ENCODE measurements at places on chromosomes 1 and 21.

DNA sequence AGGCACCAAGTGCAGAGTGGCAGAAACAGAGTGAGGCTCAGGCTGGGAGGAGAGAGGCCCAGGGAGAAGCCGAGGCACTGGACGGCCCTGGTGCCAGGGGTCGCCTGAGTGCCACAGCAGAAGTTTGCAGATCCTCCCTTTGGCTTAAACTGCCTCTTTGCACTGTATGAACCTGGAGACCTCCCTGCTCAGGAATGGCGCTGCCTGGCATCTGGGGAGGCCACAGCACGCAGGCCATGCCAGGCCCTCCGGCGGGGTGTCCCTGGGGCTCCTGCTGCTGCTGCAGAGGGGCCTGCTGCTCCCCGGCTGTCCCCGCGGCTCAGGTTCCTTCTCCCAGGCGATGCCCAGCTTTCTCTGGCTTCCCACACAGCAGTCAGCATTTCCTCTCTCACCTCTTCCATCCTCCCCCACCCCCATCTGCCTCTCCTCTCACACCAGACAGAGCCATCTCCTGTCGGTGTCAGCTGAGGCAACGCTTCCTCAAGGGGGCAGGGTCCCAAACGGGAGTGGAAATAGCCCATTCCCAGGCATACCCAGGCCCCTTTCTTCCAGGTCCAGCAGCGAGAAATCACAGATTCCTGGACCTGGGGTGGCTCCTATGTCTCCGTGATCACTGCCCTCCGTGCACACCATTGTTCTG is 35.2 kb downstream of the SYT6 start:
- peaks cover 8% of the 10 kb centered on the region for H3K4me1 ChIP-seq
- no peak overlapping the region for H3K4me3 ChIP-seq
- H3K27ac ChIP-seq, result no peak overlapping the region
- no peaks in the 10 kb centered on the region for H3K36me3 ChIP-seq
- H3K27me3 ChIP-seq, result no peaks in the 10 kb centered on the region
- DNase-seq, result no peak

- no peaks in the 10 kb centered on the region for H3K27me3 ChIP-seq
- H3K27ac ChIP-seq, result no peak overlapping the region
- peaks cover 3% of the 10 kb centered on the region for H3K4me1 ChIP-seq
Measured at GRCh38 chr1:23644555-23644866, 47.1 kb upstream of the RPL11 start.

DNA sequence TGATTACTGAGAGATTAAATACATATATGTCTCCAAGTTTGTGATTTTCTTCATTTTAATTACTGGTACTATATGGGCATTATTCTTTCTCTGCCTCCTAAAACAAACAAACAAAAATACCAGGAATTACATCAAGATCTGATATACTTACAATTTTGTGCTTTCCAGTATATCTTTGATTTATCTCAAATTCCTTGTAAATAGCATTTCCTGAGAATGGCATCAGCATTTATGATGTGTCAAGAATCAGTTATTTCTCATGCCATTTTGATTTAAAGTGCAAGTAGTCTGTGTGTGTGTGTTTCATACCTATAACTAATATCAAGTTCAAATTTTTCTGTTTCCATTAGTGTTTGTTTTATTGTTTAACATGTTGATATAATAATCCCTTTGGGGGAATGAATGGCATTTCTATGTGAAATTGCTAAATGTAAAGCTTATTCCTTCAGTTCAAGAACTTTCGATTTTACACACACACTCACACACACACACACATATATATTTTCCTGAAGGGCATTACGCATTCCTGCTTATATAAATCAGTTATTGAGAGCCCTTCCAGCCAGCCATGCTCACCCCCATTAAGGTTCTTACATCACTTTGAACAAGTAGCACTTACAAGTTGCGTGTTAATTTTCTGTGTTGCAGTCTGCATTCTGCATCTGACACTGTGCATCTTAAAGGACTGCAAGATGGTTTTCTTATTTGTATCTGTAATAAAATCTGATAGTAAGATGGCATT is 102.7 kb downstream of the NEK7 start:
- peaks cover 48% of the 10 kb centered on the region for H3K4me1 ChIP-seq
- peak overlapping the region; percentile 28 for H3K4me3 ChIP-seq
- H3K27ac ChIP-seq, result peak overlapping the region; percentile 81
- no peak for DNase-seq
- no peaks in the 10 kb centered on the region for H3K27me3 ChIP-seq
- peaks cover 11% of the 10 kb centered on the region for H3K36me3 ChIP-seq

DNA sequence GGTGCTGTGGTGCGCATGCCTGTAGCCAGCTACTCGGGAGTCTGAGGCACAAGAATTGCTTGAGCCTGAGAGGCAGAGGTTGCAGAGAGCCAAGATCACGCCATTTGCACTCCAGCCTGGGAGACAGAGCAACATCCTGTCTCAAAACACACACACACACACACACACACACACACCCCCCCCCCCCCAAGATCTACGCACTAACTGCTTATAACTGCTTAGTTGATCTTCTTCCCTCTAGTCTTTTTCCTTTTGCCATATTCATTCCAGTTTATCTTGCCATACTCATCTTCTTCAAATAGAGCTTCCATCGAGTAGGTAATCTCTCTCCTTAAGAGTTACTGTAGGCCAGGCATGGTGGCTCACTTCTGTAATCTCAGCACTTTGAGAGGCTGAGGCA is 20.9 kb downstream of the EPB41 start:
- H3K36me3 ChIP-seq, result peaks cover 21% of the 10 kb centered on the region
- H3K4me3 ChIP-seq, result no peak overlapping the region
- H3K27ac ChIP-seq, result no peak overlapping the region
- H3K27me3 ChIP-seq, result no peaks in the 10 kb centered on the region

GRCh38 chr1:110607536-110608230 is 1.5 kb upstream of the KCNA2 start:
- H3K4me1 ChIP-seq, result peaks cover 28% of the 10 kb centered on the region
- H3K36me3 ChIP-seq, result no peaks in the 10 kb centered on the region
- H3K27ac ChIP-seq, result no peak overlapping the region

DNA sequence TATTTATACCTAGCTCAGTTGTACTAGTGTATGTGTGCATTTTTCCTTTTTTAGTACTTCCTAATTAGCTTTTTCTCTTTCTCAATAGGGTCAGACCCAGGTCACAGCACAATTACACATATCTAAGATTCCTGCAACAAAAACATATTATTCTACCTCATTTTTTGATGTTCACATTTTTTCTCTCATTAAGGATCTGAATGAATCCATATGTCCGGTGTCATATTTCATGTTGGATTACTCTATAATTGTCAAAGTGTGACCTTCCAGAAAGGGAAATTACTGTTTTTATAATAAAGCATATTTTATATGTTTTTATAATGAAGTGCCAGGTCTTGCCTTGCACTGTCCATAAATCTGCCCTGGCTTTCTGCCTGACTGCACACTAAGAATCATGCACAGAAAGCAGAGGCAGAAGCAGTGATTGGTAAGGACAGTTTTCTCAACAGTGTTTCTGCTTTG is 143.7 kb downstream of the KCNT2 start:
- H3K27ac ChIP-seq, result no peak overlapping the region
- no peaks in the 10 kb centered on the region for H3K36me3 ChIP-seq
- H3K27me3 ChIP-seq, result no peaks in the 10 kb centered on the region
- no peak overlapping the region for H3K4me3 ChIP-seq
- DNase-seq, result no peak

- peak overlapping the region; percentile 3 for H3K27ac ChIP-seq
- peaks cover 20% of the 10 kb centered on the region for H3K4me1 ChIP-seq
- H3K27me3 ChIP-seq, result peaks cover 59% of the 10 kb centered on the region
- H3K36me3 ChIP-seq, result no peaks in the 10 kb centered on the region
Measured at GRCh38 chr1:31714442-31715086, 10.7 kb upstream of the COL16A1 start.

DNA sequence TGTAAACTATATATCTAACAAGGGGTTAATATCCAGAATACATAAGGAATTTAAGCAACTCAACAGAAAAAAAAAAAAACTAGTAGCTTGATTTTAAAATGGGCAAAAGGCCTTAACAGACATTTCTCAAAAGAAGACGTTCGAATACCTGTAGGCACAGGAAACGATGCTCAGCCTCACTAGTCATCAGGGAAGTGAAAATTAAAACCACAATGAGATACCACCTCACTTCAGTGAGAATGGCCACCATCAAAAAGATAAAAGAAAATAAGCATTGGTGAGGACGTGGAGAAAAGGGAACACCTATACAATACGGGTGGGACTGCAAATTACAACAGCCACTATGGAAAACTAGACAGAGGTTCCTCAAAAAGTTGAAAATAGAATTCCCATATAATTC is 37.3 kb downstream of the NPHP4 start:
- H3K27me3 ChIP-seq, result peaks cover 21% of the 10 kb centered on the region
- no peak overlapping the region for H3K4me3 ChIP-seq
- peaks cover 14% of the 10 kb centered on the region for H3K4me1 ChIP-seq
- DNase-seq, result peak; percentile 11
- H3K36me3 ChIP-seq, result peaks cover 72% of the 10 kb centered on the region

- peaks cover 7% of the 10 kb centered on the region for H3K4me1 ChIP-seq
- H3K36me3 ChIP-seq, result no peaks in the 10 kb centered on the region
- H3K4me3 ChIP-seq, result no peak overlapping the region
- no peak overlapping the region for H3K27ac ChIP-seq
Measured at GRCh38 chr1:63747445-63747844, 26.4 kb upstream of the ROR1 start.

DNA sequence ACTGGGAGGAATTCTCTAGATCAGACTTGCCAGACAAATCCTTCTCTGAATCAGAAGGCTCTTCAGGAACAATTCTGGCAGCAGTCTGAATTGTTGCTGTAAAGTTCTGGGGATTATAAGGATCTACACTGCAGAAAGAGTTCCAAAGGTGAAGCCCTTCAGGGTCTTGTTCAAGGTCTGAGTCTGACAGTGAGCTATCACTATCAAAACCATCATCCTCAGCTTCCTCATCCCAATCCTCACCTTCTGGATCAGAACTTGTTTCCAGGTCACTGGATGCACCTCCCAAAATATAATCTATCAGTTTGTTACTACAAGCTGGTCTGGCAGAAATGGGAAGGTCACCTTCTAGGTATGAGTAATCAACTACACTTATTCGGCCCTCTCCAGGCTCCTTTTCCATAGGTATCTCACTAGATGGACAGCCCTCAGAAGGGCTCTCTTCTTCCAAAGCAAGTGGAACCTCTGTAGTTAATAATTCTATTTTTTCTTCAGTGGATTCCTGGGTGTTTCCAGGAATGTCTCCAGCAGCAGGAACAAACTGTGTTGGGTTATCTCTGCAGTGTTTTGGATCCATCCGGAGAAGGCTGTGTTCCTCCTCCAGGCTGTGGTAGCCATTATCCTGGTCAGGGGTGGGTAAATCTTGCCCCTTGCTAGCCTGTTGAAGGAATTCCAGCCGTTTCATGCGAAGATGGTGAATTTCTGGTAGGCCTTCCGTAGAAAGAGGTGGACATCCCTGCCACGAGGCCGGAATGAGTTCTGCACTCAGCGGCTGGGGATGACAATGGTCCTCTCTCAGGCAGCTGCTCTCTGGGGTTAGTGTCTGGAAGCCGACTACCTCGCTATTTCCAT is 1.6 kb downstream of the PPP1R15B start:
- DNase-seq, result no peak
- H3K4me1 ChIP-seq, result peaks cover 30% of the 10 kb centered on the region
- H3K36me3 ChIP-seq, result peaks cover 45% of the 10 kb centered on the region
- H3K27ac ChIP-seq, result peak overlapping the region; percentile 100
- H3K4me3 ChIP-seq, result peak overlapping the region; percentile 95
- no peaks in the 10 kb centered on the region for H3K27me3 ChIP-seq

DNA sequence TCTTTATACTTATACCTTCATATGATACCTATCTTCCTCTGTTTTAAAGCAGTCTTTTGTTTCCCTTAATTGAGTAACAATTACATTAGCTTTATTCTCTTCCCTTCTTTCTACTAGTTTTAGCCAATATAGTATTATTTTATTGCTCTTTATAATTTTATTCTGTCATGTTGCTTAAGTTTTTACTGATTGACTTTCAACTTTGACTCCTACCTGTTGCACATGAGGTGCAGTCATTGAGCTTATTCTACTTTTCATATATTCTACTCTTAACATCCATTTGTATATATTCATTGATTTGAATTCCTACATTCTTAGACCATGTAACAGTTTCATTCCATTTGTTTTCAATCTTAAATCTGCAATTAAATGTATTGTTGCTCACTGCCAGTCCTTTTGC is 49.2 kb downstream of the AGO3 start:
- DNase-seq, result no peak
- no peaks in the 10 kb centered on the region for H3K27me3 ChIP-seq
- H3K27ac ChIP-seq, result no peak overlapping the region
- no peaks in the 10 kb centered on the region for H3K4me1 ChIP-seq
- H3K36me3 ChIP-seq, result peaks cover 37% of the 10 kb centered on the region

DNA sequence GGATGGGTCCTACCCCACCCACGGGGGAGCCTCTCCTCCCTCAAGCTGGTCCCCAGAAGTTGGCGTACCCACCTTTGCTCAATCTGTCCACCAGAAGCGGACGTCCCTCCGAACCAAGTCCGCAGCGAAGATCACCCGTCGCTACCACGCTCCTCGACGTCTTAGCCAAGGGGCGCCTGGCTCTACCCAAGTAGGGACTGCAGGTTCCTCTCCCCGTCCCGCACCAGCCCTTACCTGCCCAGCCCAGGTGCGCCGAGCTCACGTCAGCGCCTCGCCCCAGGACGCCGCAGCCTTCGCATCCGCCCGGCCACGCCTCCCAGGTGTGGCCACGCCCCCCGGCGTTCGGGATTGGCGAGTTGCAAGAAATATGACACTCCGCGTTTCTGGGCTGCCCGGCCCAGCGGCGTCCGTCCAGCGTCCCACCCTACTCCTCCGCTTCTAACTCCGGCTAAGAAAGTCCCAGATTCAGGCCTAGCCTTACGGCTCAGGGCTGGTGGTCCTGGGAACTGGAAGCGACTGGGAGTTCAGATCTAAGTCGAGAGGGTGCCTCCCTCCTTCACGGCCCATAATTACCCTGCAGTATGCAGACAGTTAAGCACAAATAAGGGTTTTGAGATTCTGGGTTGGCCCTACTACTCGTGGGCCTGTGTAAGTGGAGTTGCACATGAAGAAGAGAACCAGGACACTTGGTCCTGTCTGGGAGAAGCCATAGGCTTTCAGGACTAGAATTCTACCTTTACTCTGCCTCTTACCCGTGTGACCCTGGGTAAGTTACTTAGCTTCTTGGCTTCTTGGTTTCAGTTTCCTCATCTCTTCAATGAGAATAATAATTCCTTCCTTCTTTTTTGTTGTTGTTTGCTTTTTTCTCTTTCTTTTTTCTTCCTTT is at the start of gene IRF6:
Gene IRF6, minus strand, starts transcription at position 268 of the 886 bp plus-strand sequence. CDS start 4,729 bp downstream, outside the sequence.
- H3K36me3 ChIP-seq, result no peaks in the 10 kb centered on the region
- peak within 1 kb of the TSS; percentile 85 for H3K27ac ChIP-seq
- H3K4me3 ChIP-seq, result peak within 1 kb of the TSS; percentile 91
- H3K4me1 ChIP-seq, result peaks cover 13% of the 10 kb centered on the region
- H3K27me3 ChIP-seq, result peaks cover 27% of the 10 kb centered on the region

GRCh38 chr1:113401067-113401466 is 10.8 kb downstream of the MAGI3 start:
- H3K36me3 ChIP-seq, result no peaks in the 10 kb centered on the region
- no peaks in the 10 kb centered on the region for H3K4me1 ChIP-seq
- DNase-seq, result no peak
- no peak overlapping the region for H3K27ac ChIP-seq

- no peaks in the 10 kb centered on the region for H3K27me3 ChIP-seq
- no peak overlapping the region for H3K27ac ChIP-seq
- no peak overlapping the region for H3K4me3 ChIP-seq
- no peaks in the 10 kb centered on the region for H3K36me3 ChIP-seq
Measured at GRCh38 chr1:113416496-113416895, 26.2 kb downstream of the MAGI3 start.

Measured in stimulated activated naive B cell treated with anti-CD40 and anti-IgM and Interleukin-4, amounts not matched to agents 10 μg/mL and 1 μg/mL and 100 μg/mL, for 72 hours (primary cell).